ENCODE measurements at places on chromosomes 1 and 21.

- peak; percentile 92 for DNase-seq
These were observed 36.6 kb upstream of the SLC44A3 start for GRCh38 chr1:94783342-94784189.

DNA sequence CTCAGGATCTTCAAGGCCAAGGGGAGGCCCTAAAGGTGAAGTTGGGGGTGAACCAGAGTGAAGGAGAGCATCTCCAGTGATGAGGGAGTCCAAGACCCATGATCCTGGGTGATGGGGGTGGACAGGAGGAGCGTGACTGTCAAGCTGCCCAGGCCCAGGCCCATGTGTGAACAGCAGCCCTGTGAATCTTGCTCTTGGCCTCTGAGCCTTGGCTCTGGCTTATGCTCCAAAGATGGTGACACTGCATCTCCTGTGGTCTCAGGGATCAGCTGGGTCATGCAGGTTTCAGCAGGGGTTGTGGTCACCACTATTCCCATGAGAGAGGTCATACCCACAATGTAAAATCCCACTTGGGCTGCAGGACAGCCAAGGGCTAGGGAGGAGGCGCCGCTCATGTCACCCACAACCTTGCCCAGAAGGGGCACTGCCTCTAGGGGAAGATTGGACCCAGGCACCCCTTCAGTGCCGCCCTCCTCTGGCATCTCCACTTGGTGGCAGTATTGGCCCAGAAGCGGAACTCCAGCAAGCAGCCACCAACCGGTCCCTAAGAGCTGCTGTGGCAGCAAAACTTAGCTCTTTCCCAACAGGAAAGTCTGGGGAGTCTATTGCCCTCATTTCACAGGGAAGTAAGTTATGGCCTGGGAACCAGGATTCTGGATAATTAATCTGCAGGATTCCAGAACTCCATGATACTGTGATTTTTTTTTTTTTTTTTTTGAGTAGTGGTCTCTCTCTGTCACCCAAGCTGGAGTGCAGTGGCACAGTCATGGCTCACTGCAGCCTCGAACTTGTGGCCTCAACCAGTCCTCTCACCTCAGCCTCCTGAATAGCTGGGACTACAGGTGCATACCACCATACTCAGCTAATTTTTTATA lies 7.5 kb upstream of the WNT3A start:
- DNase-seq = peak; percentile 89

DNA sequence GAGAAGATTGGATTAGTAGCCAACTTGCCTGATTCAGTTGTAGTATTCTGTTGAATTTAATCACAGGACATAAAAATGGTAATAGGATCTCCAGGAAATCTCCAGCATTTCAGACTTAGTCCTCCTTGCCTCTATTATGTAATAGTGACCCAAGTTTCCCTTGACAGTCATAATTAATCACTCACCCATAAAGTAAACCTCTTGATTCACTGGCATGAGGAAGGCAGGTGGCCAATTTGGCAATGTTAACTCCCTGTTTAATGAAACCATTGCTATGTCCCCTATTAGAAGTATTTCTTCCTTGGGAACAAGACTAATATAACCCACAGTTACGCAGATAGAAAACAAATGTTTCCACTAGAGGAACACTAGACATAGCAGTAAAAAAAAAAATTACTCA lies 604.8 kb upstream of the CXADR start:
- DNase-seq = peak; percentile 8

DNA sequence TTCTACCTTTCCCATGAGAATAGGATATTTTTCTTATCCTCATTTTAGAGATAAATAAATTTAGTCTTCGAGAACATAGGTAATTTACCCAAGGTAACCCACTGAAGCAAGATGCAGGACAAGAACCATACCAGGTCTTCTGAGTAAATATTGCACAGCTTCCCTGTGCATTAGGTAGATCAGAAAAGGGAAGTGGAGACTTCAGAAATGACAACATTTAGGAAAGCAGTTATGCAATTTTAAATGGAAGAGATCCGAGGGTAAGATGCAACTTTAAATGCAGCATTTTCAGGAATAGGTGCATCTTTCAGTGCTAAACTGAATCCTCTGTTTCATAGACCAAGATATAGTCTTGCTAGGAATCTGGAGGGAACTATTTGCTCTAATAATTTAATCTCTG lies 206.4 kb upstream of the SGIP1 start:
- no peak for DNase-seq

- DNase-seq = peak; percentile 28
These were observed 45.5 kb upstream of the RASAL2 start for GRCh38 chr1:178048426-178048825.

All from AG20443 (cell line).